ENCODE measurements at places on chromosomes 3 and 15.

GRCh38 chr3:189053322-189053721 lies 118.4 kb upstream of the TPRG1 start:
- no peak for DNase-seq

DNA sequence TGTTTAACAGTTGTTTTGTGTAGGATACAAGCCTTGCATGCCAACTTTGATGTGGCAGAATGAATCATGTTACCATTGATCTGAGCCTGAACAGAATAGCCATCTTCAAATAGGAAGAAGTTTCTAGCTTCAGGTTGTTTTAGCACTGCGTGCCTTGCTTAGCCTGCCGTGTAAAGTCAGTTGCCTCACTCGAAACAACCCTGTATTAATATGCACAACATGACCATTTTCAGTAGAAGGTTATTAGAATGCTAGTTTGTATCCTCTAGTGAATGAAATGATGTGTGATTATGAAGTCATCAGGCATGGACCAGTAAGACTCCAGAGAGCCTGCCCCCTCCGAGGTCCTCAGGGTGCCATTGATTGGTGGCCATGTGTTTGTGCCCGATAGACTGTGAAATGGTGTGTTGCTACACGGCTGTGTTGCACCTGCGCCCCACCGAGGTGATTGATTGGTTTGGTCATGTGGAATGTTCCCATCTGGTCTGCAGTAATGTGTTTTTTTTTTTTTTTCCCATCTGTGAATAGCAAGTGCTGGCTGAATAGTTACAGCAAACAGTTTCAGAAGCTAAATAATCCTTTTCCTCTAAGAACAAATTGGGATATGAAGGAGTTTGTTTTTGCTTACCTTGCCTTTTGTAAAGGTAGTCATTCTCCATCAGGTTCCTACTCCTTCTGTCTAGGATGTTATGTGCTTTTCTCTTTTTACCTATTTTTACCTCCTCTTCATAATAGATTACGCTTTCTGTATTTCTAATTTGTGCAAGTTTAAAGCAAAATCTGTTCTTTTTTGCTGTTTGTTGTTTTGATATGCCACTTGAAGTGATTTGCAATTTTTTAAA lies 214.9 kb downstream of the TCF12 start:
- DNase-seq = no peak

GRCh38 chr3:186210852-186211500 lies 102.1 kb upstream of the ETV5 start:
- DNase-seq = no peak

DNA sequence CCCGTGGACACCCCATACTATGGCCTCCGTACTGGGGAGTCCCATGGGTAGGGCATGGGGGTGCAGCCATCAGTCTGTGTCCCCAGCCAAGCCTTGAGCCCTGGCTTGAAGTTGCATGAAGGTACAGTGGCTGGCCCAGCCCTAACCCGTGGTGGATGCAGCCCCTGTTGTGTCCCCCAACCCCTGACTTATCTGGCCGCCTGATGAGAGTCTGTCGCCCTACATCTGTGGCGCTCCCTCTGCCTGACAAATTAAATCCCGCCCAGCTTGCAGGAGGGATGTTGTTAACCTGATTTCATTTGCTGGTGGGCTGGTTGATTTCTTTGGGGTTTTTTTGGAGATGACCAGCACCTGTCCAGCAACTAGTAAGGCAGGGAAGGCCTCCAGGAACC lies 186.1 kb downstream of the APBA2 start:
- no peak for DNase-seq

- no peak for DNase-seq
These were observed 180.4 kb upstream of the CTNNB1 start for GRCh38 chr3:41018855-41019254.

- no peak for DNase-seq
These were observed 297.1 kb upstream of the RARB start for GRCh38 chr3:25130724-25131520.

GRCh38 chr3:15023249-15023648 lies 41.9 kb downstream of the MRPS25 start:
- DNase-seq = no peak

DNA sequence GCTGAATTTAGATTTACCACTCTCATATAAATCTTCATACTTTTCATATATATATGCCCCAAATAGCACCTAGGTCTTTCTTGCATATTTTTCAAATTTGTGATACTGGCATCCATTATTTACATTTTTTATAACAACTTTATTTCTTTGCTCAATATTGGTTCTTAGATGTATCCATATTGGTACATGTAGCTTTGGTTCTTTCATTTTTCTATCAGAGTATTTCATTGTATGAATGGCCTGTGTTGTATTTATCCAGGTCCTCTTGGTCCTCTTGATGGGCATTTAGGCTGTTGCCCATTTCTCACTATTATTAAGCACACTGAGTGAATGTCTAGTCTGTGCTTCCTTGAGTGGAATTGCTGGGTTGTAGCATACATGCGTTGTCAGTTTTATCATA lies 8.4 kb downstream of the SLC6A11 start:
- DNase-seq = no peak

DNA sequence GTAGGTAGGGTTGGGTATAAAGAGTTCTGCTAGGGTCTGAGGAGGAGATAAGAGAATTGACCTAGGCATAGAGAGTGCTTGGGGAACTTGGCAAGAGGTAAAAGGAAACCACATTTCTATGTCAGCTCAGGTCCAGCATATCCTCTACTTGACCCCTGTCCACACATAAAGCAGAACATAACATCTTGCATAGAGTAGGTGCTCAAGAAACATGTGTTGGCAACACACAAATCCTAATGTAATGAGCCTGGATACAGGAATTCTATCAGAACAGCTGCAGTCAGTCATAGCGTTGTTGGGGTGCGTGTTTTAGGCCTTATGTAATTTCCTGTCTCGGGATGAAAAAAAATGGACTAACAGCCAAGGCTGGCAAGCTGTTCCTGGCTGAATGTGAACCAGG lies 35.0 kb upstream of the PLCL2 start:
- DNase-seq = no peak

GRCh38 chr3:102727340-102727739 lies 292.5 kb downstream of the ZPLD1 start:
- DNase-seq = no peak

GRCh38 chr3:20999661-21000060 lies 751.3 kb downstream of the ZNF385D start:
- no peak for DNase-seq

- no peak for DNase-seq
These were observed 113.7 kb upstream of the RPL32 start for GRCh38 chr3:12954891-12955650.

GRCh38 chr15:74027688-74028087 lies 33.2 kb downstream of the PML start:
- DNase-seq = no peak
